ENCODE measurements at places on chromosomes 12 and 14.

DNA sequence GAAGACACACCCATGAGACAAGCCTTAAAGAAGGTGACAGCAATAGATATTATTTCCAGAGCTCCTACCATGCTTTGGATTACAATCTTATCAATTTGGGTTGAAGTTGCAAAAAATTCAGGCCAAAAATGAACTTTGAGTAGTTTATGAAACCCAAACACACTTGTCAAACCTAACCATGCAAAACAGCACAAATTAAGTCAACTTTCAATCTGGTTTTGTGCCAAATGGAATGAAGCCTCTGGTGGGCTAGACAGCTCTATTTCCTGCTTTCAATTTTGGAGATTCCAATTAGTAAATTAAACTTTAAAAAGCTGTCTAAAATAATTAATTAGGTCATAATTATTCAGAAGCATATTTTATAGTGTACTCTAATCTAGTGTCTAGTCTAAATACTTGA, 203.4 kb downstream of the SYT1 start:
- no peak for DNase-seq

DNA sequence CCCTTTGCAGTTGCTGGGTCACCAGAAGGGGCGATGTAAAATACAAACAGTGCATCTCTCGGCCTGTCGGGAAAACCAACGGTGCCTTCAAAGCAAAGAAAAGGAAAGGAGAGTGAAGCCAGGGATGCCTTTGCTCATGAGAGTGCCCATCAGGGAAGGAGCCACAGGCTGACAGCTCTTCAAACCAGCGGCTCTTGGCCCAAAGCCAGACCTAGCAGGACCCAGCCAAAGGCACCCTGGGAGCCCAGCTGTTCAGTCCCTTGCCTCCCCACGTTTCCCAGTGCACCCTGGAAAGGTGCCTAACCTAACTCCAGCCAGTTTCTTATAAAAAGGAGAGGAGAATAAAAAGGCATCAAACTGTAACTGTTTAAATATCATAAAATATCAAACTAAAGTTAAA, 29.2 kb downstream of the PRMT8 start:
- peak; percentile 33 for DNase-seq

DNA sequence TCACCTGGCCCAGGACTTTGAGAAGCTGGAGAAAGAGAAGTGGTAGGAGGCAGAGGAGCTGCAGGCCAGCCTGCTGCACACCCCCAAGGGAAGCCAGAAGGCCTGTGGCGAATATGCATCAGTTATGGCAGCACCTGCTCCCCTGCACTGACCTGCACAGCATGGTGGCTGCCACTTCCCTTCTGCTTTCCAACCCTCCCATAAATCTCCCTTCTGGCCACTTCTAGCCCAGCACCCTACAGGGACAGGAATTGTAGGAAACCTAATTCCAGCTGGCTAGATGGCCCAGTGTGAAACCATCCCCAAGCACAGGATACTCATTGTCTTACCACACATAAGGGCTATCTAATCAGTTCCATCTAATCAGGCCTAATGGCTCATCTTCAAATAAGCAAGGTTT, 136.3 kb downstream of the TBX3 start:
- no peak for DNase-seq

DNA sequence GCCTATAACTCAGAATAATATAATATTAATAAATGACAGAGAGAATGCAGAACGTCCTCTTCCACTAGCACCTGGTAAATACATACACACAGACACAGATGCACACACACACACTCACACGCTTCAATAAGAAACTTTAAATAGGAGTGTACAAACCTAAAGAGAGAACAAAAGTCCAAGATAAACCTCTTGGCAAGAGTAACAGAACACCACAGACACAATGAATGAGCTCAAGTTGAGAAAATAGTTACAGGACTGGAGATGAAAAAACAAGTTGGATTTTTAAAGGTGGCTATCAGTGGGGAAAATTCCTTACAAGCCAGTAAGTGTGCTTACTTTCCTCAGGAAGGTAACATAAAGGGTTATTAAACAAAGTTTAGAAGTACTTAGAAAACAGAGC, 35.2 kb downstream of the CRY1 start:
- no peak for DNase-seq

DNA sequence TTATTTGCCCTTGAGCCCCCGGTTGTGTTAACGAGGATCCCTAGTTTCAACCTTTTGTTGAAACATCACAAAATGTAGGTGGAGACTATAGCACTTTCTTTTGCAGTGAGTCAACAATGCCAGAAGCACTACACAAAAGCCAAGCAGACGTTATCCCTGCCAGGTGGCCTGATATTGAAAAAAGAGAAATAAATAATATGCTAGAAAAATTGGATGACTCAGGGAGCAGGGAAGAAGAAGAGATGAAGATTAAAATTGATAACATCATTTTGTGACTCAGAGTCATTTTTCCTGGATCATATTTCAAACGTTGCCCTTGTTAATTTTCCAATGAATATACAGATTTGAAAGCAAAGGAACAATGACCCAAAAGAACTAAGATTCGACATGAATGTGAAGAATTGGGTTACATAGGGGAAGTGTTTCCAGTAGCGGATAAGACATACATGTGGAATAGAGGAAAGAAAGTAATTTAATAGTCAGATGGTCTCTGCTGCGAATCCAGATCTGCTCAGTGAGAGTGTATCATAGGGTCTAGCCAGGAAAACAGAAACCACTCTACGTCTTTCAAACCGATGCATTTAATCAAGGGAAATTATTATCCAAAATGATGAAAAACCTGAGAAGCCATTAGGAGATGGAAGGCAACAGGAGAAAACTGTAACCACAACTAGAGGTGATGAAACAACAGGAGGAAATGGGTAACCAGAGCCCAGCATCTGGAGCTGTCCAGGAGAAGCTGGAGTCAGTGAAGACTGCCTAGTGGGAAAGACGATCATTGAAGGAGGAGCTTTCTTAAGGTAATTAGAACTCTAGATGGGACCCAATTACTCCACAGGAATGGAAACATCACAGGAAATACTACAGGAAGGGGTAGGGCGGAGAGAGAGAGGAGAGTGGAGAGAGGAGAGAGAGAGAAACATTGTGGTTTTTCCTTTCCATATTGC, 57.9 kb downstream of the RERG start:
- no peak for DNase-seq

GRCh38 chr14:80930836-80931389, 10.6 kb downstream of the CEP128 start:
- peak; percentile 10 for DNase-seq

GRCh38 chr14:95197551-95197950, 40.2 kb upstream of the DICER1 start:
- peak; percentile 18 for DNase-seq

DNA sequence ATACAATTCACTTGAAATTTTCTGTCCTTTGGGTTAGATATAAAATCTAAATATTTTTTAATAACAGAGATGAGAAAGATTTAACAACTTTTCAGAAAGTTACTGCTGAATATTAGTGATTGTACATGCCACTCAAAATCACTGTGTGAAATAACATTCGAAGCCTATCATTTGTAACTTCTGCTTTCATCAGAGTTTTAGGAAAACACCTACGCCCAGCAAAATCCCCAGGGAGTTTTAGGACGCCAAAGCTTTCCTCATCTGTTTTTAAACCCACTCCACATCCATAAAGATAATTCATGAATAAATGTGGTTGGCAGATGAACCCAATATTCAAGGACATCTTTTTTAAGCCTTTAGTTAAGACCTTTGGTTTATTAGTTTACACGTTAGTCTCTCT, 23.9 kb downstream of the TC2N start:
- no peak for DNase-seq

- DNase-seq = no peak
Measured at GRCh38 chr12:107681836-107682820, 3.5 kb upstream of the PWP1 start.

DNA sequence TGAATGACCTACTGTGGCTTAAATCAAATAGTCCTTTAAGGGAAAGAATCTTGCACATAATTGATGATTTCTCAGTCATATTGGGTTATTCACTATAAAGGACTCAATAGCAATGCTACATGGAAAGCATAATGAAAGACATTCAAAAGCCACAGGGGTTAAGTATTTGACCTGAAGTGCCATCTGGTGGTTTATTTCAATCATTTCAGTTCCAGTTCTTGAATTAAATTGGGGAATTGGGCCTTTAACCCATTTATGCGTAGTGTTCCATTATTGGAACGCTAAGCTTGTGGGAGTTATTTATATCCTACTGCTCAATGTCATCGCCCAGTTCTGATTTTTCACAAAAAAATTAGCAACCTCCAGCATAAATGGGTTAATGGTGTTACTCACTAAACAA, 41.3 kb upstream of the C12orf71 start:
- peak; percentile 7 for DNase-seq

DNA sequence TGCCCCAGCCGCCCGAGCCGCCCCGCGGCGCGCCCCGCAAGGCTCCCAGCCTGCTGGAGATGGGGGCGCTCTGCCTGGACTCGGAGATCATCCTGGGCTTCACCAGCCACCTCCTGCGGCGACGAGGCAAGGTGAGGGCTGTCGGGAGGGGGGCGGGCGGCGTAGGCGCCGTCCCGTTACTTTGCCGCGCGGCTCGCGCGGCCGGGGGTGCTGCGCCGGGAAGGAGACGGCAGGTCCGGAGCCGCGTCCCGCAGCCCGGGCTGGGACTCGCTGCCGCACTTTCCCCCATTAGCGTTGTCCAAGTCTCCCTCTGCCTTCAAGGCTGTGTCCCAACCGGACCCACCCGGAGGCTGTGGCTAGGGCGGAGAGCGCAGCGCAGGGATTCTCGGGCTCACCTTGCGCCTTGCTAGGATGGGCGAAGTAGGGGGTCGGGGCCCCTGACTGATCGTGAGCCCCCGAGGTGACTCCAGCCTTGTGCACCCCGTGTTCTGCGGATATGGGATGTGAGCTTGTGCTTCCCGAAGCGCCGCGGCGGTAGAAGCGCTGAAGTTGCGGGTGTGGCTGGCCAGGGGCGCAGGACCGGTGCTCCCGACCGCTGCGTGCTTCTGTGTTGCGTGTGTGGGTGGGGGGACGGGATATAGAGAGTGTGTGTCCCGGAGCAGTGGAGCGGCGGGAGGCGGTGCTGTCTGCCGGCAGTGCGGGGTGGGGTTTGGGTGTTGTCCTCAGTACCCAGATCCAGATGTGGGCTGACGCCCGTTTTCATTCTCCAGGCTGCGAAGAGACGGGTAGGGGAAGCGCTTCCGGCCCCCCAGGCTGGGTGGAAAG, 1.7 kb upstream of the KIF26A start:
- peak; percentile 34 for DNase-seq

- DNase-seq = no peak
Measured at GRCh38 chr12:28563936-28564335, 373.7 kb downstream of the CCDC91 start.

DNA sequence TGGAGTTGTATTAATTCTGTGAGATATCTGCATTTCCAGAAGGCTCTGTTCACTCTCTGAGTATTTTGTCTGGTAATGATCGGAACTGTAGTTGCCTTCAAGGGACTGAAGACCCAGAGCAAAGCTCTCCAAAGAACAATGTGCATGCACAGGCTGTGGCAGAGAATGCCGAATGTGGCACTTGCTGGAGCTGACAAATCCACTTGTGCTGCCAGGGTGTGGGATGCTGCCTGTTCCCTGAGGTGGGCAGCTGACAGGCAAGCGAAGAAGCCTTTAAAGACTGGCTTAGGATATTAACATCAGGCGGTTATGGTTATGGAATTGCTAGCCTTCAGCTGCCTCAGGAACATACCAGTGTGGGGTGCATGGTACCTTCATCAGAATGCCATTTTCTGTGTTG, 419.9 kb upstream of the ATP2B1 start:
- no peak for DNase-seq

- DNase-seq = no peak
Measured at GRCh38 chr12:101783150-101783549, 43.9 kb upstream of the SYCP3 start.

- no peak for DNase-seq
Measured at GRCh38 chr12:57797933-57798332, 15.3 kb downstream of the TSFM start.

DNA sequence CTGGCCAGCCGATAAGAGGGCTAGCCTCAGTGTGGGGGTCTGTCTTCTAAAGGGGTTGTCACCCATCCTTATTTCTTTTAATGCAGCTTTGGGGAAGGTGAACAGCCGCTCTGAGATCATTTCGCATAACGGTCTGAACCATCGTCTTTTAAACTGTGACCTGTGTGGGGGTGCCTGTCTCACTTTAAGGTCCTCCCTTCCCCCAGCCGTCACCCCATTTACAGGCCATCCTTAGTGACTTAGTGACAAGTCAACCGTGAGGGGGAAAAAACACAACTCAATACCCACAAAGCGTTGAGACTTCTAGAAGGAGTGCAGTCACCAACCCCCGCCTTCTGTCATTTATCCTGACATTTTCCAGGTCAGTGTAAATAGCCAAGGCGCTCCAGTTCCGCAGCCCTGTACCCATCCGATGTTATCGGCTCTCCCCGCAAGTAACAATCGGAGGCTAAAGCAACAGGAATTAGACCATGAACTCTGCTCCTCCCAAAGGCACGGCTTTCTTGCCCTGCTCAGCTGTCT, 505 bp upstream of the DENND5B start:
- no peak for DNase-seq

GRCh38 chr12:21239866-21240265, 94.9 kb downstream of the SLCO1A2 start:
- no peak for DNase-seq

- DNase-seq = peak; percentile 19
Measured at GRCh38 chr14:68688872-68689371, 103.9 kb downstream of the ZFP36L1 start.

GRCh38 chr12:57764662-57765002, 2.2 kb downstream of the CYP27B1 start:
- no peak for DNase-seq

GRCh38 chr12:40054555-40055227, 51.2 kb downstream of the SLC2A13 start:
- DNase-seq = no peak

GRCh38 chr12:238116-238515, 24.2 kb upstream of the SLC6A12 start:
- DNase-seq = no peak

DNA sequence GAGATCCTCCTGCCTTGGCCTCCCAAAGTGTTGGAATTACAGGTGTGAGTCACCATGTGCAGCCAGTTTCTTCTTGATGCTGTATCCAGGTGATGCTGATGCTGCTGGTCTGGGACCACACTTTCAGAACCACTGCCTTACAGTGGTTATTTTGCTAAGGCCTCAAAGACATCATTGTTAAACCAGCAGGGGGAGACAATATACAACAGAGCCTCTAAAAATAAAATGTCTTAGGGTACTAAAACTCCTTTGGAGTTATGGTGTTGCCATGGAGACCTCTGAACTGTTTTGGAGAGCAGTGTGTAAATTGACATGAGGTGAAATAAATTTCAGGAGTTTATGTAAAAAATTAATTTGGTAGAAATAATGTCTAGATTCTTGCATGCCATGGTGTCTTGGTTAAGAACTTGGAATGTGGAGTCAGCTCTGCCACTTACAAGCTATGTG, 1.1 kb upstream of the ARG2 start:
- DNase-seq = peak; percentile 59

DNA sequence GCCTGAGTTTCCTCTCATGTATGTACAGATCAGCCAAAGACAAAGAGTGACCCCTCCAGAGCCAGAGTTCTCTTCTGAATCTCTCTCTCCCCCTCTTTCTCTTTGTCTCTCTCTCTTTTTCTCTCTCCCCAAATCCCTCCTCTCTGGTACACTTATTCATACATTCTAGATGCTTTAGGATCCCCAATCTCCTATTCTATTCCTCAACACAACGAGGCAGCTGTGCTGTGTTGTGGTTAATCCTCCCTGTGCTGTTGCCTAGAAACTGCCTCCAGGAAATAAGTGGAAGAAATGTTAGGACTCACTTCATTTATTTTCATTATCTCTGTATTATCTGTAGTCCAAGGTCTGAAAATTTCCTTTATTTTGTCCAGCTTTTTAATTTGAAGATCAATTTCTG, 350.5 kb upstream of the OR4E1 start:
- DNase-seq = no peak
